Activated CD4-positive, alpha-beta memory T cell treated with anti-CD3 and anti-CD28 coated beads, Interleukin-2, amount 10 ng/mL, durations not matched to agents 7 days and 5 days (primary cell): ENCODE measurements at places on chromosomes 12 and 14. TPM values are rescaled to one million over a fixed set of nuclear protein-coding genes. Genes with fewer than 3 reads are reported as not detected.

DNA sequence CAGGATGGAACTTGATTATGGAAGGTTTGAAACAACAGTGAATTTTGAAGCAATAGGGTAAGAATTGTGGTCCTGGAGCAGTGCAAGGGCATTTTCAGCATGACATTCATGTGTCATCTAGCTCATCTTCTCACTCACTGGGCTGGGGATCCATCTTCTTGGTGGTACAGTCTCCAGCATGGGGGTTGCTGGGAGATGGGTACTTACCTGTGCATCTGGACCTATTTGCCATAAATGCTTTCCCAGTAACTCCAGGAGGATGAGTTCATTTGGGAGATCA lies 7.2 kb downstream of the HSP90AA1 start:
- no peaks in the 10 kb centered on the region for H3K27me3 ChIP-seq
- H3K27ac ChIP-seq: no peak overlapping the region
- DNase-seq: no peak
- peaks cover 69% of the 10 kb centered on the region for H3K36me3 ChIP-seq
- peaks cover 43% of the 10 kb centered on the region for H3K4me1 ChIP-seq
- H3K4me3 ChIP-seq: no peak overlapping the region

- H3K36me3 ChIP-seq: peaks cover 40% of the 10 kb centered on the region
- peak overlapping the region; percentile 80 for H3K27ac ChIP-seq
- no peak for DNase-seq
- H3K4me3 ChIP-seq: peak overlapping the region; percentile 80
- H3K27me3 ChIP-seq: no peaks in the 10 kb centered on the region
Observed at GRCh38 chr14:77026166-77026929, 2.2 kb downstream of the IRF2BPL start.

GRCh38 chr12:108806921-108807320 lies 50.5 kb downstream of the SSH1 start:
- H3K27ac ChIP-seq: no peak overlapping the region
- no peak for DNase-seq

DNA sequence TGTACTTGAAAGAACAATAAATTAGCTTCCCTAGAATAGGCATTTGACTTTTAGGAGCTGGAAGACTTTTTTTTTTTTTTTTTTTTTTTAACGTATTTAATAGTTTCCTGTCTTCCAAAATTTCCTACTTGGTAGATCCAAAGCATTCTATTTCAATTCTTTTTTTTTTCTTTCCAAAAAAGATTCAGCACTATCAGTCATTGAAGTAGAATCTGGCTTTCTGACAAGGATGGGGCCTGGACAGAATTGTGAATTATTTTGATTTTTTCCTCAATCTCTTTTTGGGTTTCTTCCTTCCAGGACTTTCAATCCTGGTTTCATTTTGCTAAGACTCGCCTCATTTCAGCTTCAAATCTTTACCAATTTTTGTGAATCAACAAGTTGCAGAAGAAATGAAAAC lies 21.2 kb downstream of the GNG2 start:
- H3K36me3 ChIP-seq: peaks cover 72% of the 10 kb centered on the region
- no peaks in the 10 kb centered on the region for H3K27me3 ChIP-seq
- H3K27ac ChIP-seq: no peak overlapping the region
- H3K4me1 ChIP-seq: peaks cover 65% of the 10 kb centered on the region
- H3K4me3 ChIP-seq: no peak overlapping the region

DNA sequence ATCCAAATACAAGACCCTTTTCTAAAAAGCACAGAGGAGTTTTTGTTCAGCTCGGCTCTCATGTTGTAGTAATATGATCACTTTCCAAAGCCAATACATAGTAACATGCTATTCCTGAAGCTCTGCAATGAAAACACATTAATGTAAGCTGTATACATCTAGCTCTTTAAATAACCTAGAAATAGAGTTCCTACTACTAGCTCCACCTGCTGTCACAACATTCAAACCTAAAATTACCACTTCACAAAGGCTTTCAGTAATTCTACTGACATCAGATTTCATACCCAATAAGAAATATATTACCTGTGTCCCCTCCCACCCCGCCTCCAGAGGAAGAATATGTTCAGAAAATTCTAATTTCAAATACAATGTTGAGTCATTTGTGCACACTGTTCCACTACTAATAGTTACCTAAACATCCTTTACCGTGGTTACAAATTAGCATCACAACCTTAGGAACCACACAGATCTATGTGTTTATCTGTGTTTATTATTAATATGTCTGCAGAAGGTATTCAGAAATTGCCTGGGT lies 17.8 kb downstream of the EFCAB11 start:
- no peaks in the 10 kb centered on the region for H3K27me3 ChIP-seq
- no peaks in the 10 kb centered on the region for H3K36me3 ChIP-seq
- no peak for DNase-seq
- H3K4me1 ChIP-seq: no peaks in the 10 kb centered on the region
- H3K4me3 ChIP-seq: no peak overlapping the region
- H3K27ac ChIP-seq: no peak overlapping the region

Gene FGF6
- total RNA-seq: not detected

Gene LRP1-AS
- not detected for total RNA-seq

GRCh38 chr12:82510386-82510785 lies 152.1 kb downstream of the METTL25 start:
- no peaks in the 10 kb centered on the region for H3K27me3 ChIP-seq
- no peak overlapping the region for H3K4me3 ChIP-seq
- DNase-seq: no peak
- H3K27ac ChIP-seq: no peak overlapping the region
- H3K4me1 ChIP-seq: no peaks in the 10 kb centered on the region

- DNase-seq: peak; percentile 33
- peaks cover 4% of the 10 kb centered on the region for H3K36me3 ChIP-seq
- no peak overlapping the region for H3K4me3 ChIP-seq
- peaks cover 67% of the 10 kb centered on the region for H3K4me1 ChIP-seq
Observed at GRCh38 chr12:13205809-13206559, 9.5 kb downstream of the EMP1 start.

GRCh38 chr12:125164541-125164940 lies 99.3 kb downstream of the AACS start:
- H3K27ac ChIP-seq: no peak overlapping the region
- H3K27me3 ChIP-seq: no peaks in the 10 kb centered on the region
- H3K4me1 ChIP-seq: no peaks in the 10 kb centered on the region
- H3K36me3 ChIP-seq: no peaks in the 10 kb centered on the region
- no peak for DNase-seq

Gene PTPRO
- 2.5 TPM for total RNA-seq

- no peaks in the 10 kb centered on the region for H3K36me3 ChIP-seq
- peaks cover 14% of the 10 kb centered on the region for H3K27me3 ChIP-seq
- peaks cover 4% of the 10 kb centered on the region for H3K4me1 ChIP-seq
- no peak overlapping the region for H3K27ac ChIP-seq
- H3K4me3 ChIP-seq: no peak overlapping the region
- no peak for DNase-seq
Observed at GRCh38 chr12:109822951-109823411, 10.2 kb downstream of the TRPV4 start.

DNA sequence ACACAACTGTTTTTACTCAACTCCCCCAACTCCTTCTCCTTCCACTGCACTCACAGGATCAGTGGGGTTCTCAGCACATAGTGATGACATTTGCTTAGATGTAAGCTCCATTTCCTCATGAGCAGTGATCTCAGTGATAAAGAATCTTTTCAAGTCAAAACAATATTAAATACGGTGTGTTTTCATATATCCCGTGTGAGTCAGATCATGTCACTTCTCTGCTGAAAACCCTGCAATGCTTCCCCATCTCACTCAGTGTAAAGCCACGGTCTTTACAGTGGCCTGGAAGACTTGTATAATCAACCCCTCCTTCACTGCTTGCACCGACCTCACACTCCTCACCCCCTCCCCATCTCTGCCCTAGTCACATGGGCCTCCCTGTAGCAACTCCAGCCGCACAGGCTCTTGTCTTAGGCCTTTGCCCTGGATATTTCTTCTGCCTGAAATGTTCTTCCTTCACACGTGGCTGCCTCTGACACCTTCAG lies 149.7 kb upstream of the ARHGAP5 start:
- no peak for DNase-seq
- peaks cover 15% of the 10 kb centered on the region for H3K4me1 ChIP-seq
- H3K27ac ChIP-seq: peak overlapping the region; percentile 11
- no peak overlapping the region for H3K4me3 ChIP-seq

Gene ZFHX2
- total RNA-seq: 1.8 TPM

- no peak for DNase-seq
- no peaks in the 10 kb centered on the region for H3K27me3 ChIP-seq
- no peak overlapping the region for H3K27ac ChIP-seq
- H3K4me1 ChIP-seq: no peaks in the 10 kb centered on the region
- H3K4me3 ChIP-seq: no peak overlapping the region
- peaks cover 34% of the 10 kb centered on the region for H3K36me3 ChIP-seq
Observed at GRCh38 chr12:26896913-26897312, 40.9 kb downstream of the INTS13 start.

DNA sequence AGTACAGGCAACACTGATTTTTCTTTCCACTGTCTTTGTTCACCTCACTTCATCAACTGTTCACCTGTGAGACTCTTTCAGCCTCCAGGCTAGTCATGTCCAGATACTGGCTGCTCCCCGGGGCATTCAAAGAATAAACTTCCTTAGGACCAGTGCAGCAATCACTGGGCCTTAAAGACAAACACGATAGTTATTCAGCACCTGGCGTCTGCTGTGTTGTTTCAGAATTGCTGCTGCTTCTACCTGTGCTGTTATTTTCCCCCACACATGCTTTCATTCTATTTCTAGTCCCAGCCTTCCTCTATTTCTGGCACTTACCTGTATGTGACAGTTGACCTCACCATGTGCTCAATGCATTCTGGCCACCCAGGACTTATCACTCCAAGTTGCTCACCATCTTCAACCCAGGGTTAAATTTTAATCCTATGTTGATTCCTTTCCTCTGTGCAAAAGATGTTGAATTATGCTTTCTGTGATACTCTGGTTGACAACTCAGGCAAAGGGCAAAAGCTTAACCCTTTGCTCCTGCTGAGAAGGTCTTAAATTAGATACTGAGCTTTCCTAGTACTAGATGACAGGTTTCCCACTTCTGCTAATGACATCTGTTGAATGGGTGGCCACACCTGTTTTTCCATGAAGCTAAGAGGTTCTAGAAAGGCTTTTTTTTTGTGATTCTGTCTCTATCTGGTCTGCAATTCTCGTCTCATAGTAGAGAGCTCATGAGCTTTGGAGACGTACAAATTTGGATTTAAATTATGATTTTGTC lies 41.4 kb downstream of the PTPRQ start:
- no peaks in the 10 kb centered on the region for H3K27me3 ChIP-seq
- H3K36me3 ChIP-seq: no peaks in the 10 kb centered on the region
- H3K4me3 ChIP-seq: no peak overlapping the region
- H3K27ac ChIP-seq: no peak overlapping the region
- no peak for DNase-seq
- H3K4me1 ChIP-seq: no peaks in the 10 kb centered on the region

DNA sequence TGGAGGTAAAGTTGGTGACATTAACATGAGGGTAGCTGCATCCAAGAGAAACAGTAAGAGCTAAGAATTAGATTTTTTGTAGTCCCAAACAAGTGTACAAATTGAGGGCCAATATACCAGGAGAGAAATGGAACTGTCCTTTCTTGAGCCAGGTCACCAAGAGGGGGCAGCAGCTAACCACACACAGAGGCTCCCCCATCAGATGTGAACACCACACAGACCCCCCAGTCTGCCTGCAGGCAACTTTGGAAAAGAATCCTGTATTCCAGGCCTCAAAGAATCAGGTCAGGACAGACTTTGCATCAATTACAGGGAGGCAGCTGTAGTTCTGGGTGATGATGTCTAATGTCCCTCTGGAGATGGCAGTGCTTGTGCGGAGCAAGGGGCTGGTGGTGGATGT lies 77.9 kb downstream of the SPTB start:
- H3K27me3 ChIP-seq: peaks cover 8% of the 10 kb centered on the region
- no peaks in the 10 kb centered on the region for H3K4me1 ChIP-seq

DNA sequence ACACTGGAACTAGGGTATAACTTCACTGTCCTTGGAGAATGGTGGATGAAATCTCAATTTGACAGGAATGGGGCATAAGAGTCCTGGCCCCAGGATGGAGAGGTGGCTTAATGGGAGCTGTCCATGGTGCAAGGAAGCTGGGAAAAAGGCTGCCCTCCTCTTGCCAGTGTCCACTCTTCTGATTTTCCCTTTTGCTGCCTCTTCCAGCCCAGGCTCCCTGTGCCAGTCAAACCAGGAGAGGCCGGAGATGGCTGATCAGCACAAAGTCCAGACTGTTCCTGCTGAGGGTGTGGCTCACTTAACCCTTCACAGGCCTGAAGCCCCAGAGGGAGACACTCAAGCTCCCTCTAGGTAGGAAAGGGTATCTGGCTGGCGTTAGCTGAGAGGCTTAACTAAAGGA lies at the start of gene MYO1A:
Gene MYO1A (minus strand): TSS at position 240 of the 400 bp plus-strand sequence. CDS start 1,806 bp downstream, outside the sequence.
- peaks cover 18% of the 10 kb centered on the region for H3K36me3 ChIP-seq
- H3K27ac ChIP-seq: no peak within 1 kb of the TSS

DNA sequence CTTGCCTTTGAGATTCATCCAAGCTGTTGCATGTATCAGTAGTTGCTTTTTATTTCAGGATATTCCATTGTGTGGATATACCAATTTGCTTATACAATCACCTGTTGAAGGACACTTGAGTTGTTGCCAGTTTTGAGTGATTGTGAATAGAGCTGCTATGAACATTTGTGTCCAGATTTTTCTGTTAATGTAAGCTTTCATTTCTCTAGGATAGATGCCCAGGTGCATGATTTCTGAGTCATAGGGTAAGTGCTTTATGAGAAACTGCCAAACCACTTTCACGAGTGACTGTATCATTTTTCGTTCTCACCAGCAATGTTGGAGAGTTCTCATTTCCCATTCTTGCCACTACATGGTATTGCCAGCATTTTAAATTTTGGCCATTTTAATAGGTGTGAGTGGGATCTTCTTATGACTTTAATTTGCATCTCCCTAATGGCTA lies 434.6 kb upstream of the RGS6 start:
- peaks cover 17% of the 10 kb centered on the region for H3K4me1 ChIP-seq
- H3K27ac ChIP-seq: no peak overlapping the region
- no peak for DNase-seq
- H3K4me3 ChIP-seq: no peak overlapping the region
- H3K36me3 ChIP-seq: peaks cover 18% of the 10 kb centered on the region
- H3K27me3 ChIP-seq: no peaks in the 10 kb centered on the region

- peak; percentile 69 for DNase-seq
- H3K4me1 ChIP-seq: peaks cover 62% of the 10 kb centered on the region
- peaks cover 14% of the 10 kb centered on the region for H3K36me3 ChIP-seq
- peak overlapping the region; percentile 94 for H3K27ac ChIP-seq
- H3K27me3 ChIP-seq: no peaks in the 10 kb centered on the region
- peak overlapping the region; percentile 63 for H3K4me3 ChIP-seq
Observed at GRCh38 chr14:102805371-102805891, 28.2 kb downstream of the TRAF3 start.

DNA sequence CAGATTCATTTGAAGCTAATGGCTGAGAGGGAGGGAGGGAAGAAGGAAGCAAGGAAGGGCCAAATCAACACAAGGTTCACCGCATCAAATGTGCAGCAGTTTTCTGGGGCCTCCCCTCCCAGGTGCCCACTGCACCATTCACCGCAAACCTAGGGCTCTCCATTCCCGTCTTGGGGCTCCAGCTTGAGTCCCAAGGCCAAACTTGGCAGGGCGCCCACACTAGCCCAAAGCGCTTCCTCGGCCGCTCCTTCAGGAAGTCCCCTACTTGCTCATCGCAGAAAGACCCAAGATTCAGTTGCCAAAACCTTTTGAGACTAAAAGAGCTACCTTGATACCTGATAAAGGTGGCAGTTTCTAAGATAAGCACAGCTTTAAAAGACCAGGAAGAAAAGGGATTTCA lies 140.5 kb upstream of the FKBP4 start:
- DNase-seq: no peak
- H3K4me1 ChIP-seq: no peaks in the 10 kb centered on the region
- H3K27ac ChIP-seq: no peak overlapping the region
- H3K27me3 ChIP-seq: peaks cover 12% of the 10 kb centered on the region
- no peaks in the 10 kb centered on the region for H3K36me3 ChIP-seq
- no peak overlapping the region for H3K4me3 ChIP-seq
